Astrocyte (in vitro differentiated cells and primary cell): ENCODE measurements at places on chromosomes 16 and 17.

DNA sequence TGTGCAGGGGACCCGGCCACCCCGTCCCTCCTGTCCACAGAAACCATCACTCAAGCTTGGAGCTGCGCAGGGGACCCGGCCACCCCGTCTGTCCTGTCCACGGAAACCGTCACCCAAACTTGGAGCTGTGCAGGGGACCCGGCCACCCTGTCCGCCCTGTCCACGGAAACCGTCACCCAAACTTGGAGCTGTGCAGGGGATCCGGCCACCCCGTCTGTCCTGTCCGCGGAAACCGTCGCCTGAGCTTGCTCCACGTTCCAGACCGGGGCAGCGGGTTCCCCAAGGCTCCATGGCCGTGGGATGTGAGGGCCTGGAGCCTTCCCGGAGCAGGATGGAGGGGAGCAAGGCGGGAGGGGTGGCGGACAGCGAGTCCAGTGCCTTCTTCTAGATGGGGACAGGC, 25.2 kb downstream of the SOX8 start:
- no peak for DNase-seq

DNA sequence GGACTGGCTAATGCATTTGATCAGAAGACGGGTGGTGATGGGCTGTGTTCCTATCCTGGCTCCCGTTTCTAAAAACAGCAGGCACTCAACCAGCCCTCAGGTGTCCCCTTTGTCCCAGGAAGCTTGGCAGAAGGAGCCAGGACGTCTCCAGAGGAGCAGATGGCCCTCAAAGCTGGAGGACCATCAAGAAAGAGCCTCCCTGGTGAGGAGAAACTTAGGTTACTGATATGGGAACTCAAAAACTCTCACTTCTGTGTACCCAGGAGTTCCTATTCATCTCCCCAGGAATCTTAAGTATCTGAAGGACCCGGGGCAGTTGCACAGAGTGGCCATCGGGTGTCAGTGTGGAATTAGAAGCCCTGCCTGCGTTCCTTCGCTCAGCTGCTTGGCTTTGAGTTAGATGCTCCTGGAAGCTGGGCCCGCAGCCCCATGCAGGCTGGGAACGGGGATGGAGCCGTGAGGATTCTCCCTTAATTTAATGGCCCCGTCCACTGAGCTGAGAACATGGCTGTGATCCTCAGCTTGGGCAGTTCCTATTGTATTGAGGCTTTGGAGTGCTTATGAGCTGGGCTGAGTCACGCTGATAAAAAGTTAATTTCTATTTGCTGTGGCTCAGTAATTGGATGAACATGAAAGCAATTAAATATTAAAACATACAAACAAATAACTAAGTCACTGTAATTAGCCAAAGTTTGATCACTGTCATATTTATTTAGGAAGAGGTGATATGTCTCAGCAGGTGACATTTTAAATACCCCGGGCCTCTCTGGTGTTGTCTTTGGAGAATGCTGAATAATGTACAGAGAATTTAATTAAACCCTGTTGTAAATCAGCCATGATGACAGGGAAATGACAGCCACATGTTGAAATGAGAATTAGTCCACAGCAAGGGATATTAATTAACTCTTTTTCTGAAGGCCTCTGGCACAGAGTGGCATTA, 402.1 kb downstream of the SEC14L1 start:
- peak; percentile 59 for DNase-seq

DNA sequence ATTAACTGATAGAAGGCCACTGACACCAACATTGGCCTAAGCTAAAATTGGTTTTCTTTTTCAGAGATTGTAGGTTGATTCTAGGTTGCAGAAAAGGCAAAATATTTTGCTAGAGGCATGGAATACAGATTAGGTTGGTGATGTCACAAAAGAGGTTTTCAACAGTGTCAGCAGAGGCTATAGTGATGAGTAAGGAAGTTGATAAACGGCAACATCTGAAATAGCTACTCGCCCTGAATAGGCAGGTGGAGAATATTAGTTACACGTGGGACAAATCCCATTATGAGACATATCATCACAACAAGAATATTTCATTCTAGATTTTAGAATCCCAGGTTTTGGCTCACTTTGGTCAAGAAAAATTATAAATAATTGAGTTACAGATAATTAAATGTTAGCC, 1.5 kb upstream of the TOM1L1 start:
- DNase-seq = no peak

DNA sequence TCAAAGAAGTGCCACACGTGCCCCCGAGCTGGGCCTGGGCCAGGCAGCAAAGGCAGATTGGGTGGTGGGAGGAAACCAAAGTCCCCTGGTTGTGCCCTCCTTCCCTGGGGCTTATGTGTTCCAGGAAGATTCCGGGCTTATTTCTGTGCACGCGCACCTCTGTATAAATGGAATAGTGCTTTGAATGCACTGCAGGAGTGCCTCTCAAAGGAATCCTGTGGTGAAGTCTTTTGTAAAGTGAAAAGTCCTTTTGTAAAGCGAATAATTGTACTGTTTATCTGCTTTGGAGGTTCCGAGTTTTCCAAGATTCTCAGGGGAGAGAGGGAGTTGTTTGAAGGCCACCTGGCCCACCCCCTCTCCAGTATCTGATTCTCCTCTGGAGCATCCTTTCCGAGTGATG, 26.8 kb downstream of the C17orf75 start:
- DNase-seq = no peak

- no peak for DNase-seq
Observed at GRCh38 chr16:56604966-56605365, 3.4 kb upstream of the MT2A start.
